ENCODE measurements at places on chromosomes 5 and 9.

GRCh38 chr5:65327582-65327981 lies 154.1 kb downstream of the ADAMTS6 start:
- DNase-seq = no peak

DNA sequence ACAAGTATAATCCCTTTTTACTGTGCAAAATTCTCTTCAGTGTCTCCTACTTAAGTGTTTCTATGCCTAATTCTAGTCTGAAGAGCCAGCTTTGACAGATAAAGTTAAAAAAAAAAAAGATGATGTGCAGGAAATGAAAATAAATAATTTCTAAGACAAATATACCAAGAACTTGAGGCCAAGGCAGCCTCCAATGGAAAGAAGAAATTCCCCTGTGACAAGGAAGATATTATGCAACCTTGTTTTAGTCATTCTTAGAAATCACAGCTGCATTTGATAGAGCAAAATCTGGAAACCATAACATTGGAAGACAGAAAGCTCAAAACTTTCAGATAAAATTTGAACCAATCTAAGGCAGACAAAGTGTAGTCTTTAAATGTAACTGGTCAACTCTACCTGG lies 375.9 kb upstream of the TLE4 start:
- DNase-seq = no peak

DNA sequence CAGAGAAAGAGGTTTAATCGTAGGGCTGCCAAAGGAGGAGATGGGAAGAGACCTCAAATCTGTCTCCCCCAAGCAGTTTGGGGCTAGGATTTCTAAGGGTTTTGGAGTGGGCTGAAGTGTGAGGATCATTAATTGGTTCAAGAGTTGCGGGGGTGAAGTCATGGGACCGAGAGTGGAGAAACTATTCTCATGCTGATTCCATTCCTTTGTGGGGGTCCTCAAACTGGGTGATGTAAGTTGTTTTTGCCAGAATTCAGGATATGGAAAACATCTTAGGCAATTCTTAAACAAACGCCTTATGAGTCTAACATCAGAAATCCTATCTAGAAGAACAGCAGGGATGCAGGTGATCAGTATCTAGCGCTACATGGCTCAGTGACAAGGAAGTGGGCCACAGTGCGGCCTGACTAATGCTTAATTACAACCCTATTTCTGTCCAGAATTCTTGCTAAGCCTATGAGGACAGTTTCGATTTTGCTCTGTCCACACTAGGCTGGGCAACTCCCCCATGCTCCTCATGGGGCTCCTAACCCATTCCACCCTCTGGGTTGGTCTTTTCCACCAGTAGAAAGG lies 27.7 kb upstream of the TRIO start:
- DNase-seq = no peak

GRCh38 chr5:71528206-71528605 lies 58.9 kb upstream of the MCCC2 start:
- DNase-seq = no peak

Data from HFF-Myc (cell line).